ENCODE measurements at places on chromosomes 2 and 18.

DNA sequence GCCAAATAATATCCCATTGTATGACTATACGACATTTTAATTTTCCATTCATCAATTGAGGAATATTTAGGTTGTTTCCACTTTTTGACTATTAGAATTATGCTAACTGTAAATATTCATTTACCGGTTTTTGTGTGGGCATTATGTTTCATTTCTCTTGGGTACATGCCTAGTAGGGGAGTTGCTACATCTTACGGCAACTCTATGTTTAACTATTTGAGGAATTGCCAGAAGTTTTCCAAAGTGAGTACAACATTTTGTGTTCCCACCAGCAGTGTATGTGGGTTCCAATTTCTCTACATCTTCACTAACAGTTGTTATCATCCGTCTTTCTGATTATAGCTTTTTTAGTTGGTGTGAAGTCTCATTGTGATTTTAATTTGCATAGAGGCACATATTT, 1.6 kb upstream of the KDSR start:
- DNase-seq: no peak

GRCh38 chr2:216862628-216863398, 2.9 kb upstream of the TNP1 start:
- DNase-seq: no peak

GRCh38 chr18:58458304-58458703, 170.6 kb downstream of the ALPK2 start:
- no peak for DNase-seq

- DNase-seq: no peak
Observed at GRCh38 chr2:20050104-20050645, 1.3 kb downstream of the LAPTM4A start.

- DNase-seq: no peak
Observed at GRCh38 chr2:154161286-154161685, 289.6 kb downstream of the GALNT13 start.

DNA sequence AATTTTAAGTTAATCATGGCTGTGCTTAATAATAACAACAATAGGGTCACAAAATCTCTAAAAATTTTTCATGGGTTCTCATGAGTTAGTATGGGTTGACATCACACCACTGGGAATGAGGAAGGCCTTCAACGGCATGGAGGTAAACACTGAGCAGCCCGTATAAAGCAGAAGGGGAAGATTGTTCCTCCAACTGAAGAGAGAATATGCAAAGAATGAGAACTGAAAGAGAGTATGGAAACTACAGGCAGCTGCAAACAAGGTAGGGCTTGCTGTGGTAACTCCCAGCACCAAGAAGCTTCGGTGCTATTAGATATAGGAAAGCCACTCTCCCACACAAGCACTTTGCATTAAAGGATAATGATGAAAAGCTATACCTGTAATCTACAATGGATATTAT, 1242.3 kb upstream of the CELF4 start:
- no peak for DNase-seq

- DNase-seq: no peak
Observed at GRCh38 chr2:105787376-105788318, 42.9 kb downstream of the NCK2 start.

- DNase-seq: no peak
Observed at GRCh38 chr2:23767876-23768621, 158.9 kb downstream of the ATAD2B start.

DNA sequence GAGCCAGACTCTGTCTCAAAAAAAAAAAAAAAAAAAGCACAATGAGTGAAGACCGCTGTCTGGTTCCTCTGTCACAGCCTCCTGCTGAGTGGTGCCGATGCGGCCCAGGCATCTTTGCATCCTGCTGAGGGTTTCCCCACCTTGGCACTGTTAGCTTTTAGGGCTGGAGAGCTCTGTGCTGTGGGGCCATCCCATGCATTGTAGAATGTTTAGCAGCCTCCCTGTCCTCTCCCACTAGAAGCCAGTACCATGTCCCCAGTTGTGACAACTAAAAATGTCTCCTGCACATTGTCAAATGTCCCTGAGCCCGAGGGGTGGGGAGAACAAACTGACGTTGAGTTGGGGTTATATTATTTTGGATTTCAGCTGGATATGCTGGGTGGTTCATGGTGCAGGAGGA, 7.9 kb upstream of the COLEC11 start:
- no peak for DNase-seq

DNA sequence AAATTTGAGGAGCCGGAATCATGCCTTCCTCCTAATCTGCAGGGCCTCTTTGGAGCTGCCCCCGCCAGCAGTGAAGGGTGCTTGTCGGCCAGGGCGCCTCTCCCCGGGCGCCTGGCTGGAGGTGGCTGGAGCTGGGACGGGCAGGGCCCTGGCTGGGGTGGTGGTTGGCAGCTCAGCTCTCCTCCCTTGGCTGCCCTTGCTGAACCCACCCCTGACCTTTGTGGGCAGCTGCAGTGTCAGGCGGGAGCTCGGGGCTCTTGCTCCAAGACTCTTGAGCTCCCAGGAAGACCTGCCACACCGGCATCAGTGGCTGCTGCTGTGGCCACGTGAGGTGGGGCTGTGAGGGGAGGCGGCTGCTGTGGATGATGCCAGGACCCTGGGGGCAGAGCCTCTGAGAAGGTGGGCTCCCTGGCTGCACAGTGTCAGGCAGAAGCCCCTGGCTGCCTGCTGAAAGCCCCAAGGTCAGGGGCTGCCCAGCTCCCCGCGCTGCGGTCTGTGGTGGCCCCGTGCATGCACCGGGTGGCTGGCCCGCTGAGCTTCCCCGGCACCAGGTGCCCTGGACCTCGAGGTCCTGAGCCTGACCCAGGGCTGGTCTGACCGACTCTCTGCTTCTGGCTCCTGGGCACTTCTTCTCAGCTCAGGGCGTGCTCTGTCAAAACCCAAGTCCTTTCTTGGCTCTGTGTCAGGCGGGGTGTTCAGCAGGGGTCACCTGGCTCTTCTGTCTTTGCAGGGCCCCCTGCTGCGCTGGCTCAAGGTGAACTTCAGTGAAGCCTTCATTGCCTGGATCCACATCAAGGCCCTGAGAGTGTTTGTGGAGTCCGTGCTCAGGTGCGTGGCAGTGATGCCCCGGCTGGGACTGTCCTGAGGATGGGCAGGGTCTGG, 34.5 kb downstream of the PDIA6 start:
- DNase-seq: no peak

DNA sequence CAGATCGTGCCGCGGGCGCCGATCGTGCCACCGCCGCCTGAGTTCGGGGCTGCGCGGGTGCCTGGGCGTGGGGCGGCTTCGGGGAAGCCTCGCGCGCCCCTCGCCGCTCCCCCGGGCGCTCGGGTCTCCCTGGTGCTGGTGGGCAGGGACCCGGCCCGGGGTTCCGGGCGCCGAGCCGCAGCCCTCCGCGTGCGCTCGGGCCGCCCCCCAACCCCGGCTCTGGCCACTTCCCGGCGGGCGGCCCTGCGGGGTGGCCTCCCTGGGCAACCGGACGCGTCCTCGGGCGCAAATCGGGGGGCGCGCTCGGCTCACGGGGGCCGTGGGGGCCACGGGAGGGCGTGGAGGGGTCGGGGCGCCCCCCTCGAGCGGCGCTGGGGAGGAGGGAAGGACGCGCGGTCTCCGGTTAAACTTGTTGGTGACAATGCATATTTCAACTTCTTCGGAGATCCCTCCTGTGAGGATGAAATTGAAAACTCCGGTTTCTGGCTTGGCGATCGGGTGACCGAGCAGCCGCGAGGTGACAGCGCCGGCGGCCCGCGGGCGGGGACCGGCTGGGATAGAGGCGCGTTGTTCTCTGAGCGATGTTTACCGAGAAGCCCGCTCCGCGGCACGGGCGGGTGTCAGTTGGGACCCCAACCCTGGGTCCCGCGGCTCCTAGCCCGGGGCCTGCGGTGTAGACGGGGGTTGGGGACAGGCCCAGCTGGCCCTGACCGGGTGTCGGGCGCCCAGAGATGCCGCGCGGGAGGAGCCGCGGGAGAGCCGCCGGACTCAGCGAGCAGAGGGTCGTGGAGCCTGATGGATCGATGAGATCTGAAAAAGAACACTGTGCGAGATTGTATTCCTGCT, 676 bp downstream of the SH3BP4 start:
- DNase-seq: no peak

DNA sequence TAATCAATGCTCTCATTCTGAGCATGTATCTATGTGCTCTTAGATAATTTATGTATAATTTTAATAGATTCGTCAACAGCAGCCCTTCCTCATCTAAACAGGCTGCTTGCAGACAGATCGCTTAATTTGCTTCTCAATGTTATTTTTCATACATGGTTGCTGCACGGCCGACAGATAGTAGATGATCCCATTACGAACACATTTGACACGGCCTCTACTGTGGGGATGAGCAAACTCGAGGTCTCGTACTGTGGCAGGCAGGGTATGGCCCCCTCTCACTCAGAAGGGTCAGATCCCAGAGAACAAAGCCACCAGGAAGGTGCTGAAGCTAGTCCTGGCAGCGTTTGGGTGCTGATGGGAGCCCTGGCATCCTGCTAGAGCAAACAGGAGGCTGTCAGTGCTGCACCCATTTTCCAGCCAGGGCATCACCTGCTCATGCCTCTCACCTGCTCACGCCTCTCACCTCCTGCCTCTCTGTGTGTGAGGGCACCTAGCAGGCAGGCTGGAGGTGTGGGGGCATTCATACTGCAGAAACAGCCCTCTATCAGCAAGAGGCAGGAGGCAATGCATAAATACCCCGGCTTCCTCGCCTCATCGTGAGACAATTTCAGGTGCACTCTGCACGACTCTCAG, 80.0 kb downstream of the KLHL29 start:
- no peak for DNase-seq

GRCh38 chr2:42359304-42359964, 1.6 kb downstream of the COX7A2L start:
- DNase-seq: no peak

GRCh38 chr18:61556862-61557261, 223.6 kb downstream of the CDH20 start:
- DNase-seq: no peak

DNA sequence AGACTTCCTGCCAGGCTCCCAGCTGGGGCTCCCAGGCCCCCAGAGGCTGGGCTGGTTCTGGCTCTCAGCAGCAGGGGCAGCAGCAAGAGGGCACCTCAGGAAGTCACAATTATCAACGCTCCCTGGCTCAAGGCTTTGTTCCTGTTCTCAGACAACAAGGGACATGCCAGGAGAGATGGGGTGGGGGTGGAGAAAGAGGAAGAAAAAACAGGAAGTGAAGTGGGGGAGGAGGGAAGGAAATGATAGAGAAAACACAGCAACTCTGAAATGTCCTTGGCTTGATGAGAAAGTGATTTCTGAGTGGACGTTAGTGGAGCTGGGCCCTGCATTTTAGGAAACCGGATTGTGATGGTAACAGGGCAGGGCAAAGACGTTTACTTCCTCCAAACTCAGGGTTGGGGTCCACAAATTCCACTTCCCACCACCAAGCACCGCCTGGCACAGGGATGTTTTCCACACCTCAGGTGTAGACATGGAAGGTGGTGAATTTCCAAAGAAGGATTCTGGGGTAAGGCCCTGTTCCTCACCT, 40.4 kb downstream of the CYRIA start:
- DNase-seq: no peak

DNA sequence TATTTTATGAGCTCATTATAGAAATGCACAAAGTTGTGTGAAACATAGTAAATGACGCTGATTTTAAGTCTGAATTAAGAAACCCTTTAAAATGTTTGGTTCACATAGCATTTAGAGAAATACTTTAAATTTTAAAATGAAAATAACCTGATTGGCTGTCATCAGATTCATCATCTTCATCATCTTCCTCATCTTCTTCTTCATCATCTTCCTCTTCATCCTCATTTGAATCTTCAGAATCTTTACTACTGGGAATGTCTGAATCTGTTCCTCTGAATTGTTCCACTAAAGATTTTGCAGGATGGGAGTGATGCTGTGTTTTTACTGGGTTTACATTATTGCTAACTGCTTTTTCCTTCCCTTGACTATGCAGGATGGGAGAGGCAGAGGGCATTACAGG, 146.1 kb upstream of the WDSUB1 start:
- no peak for DNase-seq

DNA sequence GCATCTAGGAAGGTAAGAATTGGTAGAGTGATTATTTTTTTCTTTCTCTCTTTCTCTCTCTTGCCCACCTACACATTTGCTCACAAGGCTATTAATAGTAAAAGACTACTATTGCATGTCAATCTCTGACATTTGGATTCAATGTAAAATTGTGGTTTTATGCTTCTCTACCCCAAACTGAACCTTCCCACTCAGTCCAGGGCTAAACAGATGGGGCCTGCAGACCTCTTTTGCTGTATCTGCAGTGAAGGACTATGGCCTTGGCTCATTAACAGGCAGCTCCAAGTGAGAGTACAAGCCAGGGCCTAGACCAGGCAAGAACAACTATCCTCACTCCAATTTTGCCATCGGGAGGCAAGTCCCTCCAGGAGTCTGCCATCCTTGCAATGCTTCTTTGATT, 68.3 kb upstream of the ARL4C start:
- no peak for DNase-seq

DNA sequence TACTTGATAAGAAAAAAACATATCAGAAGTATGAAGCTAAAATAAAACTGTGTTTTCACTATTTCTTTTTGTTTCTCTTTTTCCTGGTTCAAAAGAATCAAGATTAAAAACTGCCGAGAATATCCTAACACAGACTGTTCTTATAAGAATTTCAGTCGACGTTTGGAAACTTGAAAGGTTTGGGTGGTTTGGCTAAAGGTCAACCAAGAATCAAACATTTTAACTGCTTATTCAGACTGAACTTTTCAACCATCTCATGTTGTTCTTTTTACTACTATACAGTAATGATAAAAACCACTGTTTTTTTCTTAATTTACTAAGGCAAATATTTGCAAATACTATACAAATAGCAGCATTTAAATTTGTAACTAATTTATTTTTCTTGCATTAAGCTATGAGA, 308.5 kb upstream of the TFPI start:
- DNase-seq: no peak

DNA sequence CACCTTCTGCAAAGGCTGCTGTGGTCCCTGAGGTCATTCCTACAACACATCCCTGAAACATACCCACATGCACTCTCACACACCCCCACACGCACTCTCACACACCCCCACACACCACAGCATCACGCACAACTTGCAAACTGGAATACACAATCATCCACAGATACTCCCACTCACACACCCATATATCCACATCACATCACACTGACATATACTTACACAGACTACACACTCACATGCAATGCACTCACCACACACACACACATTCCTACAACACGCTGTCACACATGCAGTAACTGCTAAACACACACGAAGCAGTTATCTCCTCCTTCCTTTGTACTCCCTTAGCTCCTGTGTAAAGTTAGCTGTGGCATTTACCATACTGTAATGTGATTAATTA, 57.1 kb upstream of the PKDCC start:
- DNase-seq: no peak

Data from renal cortex interstitium (tissue), 15 donors.